ENCODE measurements at places on chromosomes 16 and 17. TPM values are rescaled to one million over a fixed set of nuclear protein-coding genes. Genes with fewer than 3 reads are reported as not detected.

- DNase-seq: no peak
These were observed 14.3 kb downstream of the STAT3 start for GRCh38 chr17:42373896-42374295.

The SDF2 gene
- total RNA-seq: 37.7 TPM

DNA sequence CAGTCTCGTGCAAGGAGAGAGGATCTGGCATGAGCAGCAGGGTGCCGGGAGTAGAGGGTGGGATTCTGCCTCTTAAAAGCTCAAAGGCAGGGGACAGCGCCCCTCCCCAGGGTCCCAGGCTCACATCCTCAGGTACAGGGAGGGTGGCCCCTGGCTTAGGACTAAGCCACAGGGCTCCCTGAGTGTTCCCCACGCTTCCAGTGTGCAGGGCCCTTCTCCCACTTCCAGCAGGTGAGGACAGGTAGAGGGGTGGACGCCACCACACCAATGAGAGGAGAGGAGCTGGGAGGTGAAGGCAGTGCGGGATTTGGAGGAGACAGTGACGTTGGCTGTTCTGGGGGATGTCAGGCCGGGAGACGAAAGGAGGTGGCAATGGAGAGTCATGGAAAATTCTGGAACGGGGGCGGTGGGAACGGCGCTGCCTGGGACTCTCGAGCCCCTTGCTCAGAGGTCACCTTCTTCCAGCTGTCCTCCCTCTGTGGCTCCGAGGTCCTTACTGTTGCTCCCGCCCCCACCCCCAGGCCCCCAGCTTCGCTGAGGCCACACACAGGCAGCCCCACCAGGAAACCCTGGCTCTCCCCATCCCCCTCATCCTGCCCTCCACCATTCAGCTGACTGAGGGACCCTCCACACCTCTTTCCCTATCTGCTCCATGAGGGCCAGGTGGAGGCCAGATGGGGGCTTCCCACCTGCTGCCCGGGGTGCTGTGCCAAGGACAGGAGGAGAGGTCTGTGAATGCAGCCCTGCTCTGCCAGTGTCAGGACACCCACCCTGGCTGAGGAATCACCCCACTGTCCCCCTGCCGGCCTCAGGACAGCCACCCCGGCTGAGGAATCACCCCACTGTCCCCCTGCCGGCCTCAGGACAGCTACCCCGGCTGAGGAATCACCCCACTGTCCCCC lies 57.7 kb upstream of the ACSF3 start:
- no peak for DNase-seq

DNA sequence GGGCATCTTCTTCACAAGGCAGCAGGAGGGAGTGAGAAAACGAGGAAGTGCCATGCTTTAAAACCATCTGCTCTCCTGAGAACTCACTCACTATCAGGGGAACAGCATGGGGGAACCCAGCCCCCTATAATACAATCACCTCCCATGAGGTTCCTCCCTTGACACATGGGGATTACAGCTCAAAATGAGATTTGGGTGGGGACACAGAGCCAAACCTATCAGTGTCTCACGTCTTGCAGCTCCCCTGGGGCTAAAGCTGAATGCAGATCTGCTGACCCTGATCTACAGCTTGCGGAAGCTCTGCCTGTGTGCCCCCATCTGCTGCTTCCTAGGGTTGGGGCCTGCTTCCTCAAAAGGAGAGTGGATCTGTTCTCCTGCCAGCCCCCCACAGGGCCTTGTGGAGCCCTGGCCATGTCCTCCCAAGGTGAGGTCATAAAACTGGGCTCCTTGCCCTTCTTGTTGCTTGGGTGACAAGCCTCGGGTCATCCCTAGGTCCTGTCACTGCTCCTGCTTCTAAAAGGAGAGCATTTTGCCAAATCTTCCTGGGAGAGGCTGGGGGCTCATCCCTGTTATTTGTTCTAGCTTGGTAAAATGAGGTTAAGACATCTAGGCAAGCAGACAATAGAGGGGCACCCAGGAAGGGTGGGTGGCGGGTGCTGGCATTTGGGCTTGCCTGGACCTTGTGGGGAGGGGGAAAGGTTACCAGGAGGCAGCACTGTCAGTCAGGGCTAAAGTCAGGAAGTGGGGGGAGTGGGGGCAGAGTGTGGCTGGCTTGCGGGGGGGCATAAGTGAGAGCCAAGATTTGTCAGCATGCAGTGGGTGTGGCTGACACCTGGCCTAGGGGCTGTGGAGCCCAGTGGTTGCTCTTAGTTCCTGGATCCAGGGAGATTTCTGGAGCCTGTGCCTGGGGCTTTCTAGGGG lies 16.0 kb downstream of the KRT33A start:
- no peak for DNase-seq

The KRT25 gene
- not detected for total RNA-seq

DNA sequence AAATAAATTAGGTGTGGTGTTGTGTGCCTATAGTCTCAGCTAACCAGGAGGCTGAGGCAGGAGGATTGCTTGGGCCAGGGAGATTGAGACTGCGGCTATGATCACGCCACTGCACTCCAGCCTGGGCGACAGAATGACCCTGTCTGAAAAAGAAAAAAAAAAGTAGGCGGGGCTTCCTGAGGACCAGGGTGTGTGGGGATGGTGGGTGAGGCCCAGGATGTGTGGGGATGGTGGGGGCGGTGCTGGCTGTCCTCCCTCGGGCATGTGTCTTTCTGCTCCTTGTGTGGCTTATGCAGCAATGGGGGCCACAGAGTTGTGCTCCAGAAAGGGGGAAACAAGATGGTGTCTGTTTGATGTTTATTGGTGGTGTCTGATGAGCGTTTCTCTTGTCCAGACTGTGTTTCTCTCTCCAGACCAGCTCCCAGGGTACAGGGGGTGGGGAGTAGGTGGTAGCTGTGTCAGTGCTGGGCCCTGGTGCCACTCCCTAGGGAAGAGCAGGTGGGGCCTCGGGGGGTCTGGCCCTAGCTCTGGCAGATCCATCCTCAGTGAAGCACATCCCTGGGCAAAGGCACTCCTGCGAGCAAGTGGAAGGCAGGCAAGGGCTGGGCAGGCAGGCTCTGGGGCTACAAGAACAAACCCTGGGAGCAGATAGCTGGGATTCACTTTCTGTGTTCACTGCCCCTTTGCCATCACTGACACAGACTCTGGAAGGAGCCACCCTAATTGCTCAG lies 2.3 kb downstream of the LCAT start:
- DNase-seq: no peak

The KRT23 gene
- 1.5 TPM for total RNA-seq

GRCh38 chr17:18041776-18042175 lies 2.6 kb downstream of the GID4 start:
- peak; percentile 82 for DNase-seq

GRCh38 chr16:50152351-50152806 lies 727 bp upstream of the TENT4B start:
- DNase-seq: peak; percentile 40

- peak; percentile 31 for DNase-seq
These were observed 104.8 kb downstream of the CYB561 start for GRCh38 chr17:63341276-63341675.

The GNAO1 gene
- 0.21 TPM for total RNA-seq

GRCh38 chr17:4759776-4760236 lies 11.9 kb upstream of the TM4SF5 start:
- DNase-seq: no peak

The SLC2A4 gene
- total RNA-seq: not detected

DNA sequence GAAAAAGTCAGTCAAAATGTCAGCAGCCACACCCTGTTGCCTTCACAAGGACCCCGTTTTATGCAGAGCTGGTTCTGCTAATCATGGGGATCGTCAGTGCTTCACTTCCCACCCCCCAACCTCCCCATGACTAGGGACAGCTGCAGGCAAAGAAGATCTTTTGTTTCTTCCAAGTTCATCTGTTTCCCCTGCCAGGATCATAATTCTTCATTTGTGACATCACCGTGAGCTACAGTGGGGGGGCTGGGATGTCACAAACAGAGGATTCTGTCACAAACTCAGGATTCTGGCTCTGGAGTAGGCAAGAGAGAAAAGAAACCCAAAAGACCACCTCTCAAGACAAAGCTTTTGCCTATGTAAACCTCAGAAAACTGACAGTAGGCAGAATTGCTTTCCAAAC lies 24.7 kb downstream of the DNAJC7 start:
- DNase-seq: no peak

The TPSB2 gene
- total RNA-seq: not detected

- no peak for DNase-seq
These were observed 90.8 kb downstream of the SHISA6 start for GRCh38 chr17:11331547-11332513.

- DNase-seq: no peak
These were observed 18.1 kb upstream of the DHX40 start for GRCh38 chr17:59547131-59547915.

The MPV17L gene
- 7.8 TPM for total RNA-seq

GRCh38 chr17:35560703-35561102 lies at the start of gene SLFN14:
SLFN14 (minus strand) TSS chr17:35560819; CDS start chr17:35558062, 2,757 bp downstream.
- DNase-seq: no peak

DNA sequence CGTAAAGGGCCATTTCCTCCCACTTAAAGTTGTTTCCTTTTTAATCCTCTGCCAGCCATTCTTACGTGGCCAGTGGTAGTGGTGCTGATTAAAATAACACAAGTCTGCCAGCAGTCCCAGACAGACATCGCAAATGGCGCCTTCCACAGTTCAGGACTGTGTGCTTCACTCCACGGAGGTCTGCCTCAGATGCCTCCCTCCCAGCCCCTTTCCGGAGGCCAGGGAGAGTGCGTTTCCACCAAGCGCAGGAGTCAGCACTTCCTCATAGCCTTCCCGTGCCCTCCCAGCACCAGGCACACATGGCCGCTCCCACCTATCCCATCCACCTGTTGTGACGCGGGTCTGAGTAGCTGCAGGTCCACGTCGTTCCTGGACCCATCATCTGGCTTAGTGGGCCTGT lies 205.6 kb downstream of the RPTOR start:
- no peak for DNase-seq

The OSGIN1 gene
- total RNA-seq: 3.3 TPM

- peak; percentile 11 for DNase-seq
These were observed 2.2 kb downstream of the ZNF276 start for GRCh38 chr16:89723279-89724250.

DNA sequence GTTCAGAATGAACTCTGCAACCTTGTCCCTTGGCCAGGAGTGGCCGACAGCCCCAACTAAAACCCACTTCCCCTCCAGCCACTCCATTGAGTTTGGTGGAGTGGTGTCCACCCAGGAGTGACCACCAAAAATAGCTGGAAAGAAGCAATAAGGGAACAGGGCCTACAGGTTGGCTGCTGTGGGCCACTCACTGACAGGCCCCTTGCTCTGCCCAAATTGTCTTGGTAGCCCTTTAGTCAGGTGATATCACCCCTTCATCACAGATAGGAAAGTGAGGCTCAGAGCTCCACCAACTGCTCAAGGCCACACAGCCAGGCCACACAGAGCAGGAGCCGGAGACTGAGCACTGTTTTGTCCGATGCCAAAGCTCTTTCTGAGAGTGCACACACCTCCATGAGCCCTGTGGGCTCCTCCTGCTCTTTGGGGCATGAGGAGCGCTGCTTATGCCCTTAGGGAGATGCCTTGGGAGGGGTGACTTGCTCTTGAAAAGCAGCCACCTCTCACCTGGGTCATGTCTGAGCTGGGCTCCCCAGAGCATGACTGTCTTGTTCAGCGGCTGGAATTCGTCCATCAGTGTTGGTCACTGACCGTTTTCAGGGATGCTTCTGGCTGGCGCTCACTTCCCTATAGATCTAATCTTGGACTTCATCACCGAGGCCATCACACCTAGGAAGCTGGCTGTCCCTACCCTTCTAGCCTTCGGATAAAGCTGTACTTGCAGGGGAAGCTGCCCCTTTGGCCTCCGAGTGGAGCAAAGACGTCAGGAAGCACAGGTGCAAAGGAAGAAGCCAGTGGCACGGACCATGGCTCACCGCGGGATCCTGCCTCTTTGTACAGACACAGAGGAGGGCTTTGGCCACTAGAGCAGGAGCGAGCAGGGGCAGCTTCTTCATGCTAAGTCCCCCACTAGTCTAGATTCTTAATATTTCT lies 186.0 kb upstream of the ZNF469 start:
- DNase-seq: no peak

GRCh38 chr16:50146479-50147435 lies 6.3 kb upstream of the TENT4B start:
- DNase-seq: peak; percentile 12

DNA sequence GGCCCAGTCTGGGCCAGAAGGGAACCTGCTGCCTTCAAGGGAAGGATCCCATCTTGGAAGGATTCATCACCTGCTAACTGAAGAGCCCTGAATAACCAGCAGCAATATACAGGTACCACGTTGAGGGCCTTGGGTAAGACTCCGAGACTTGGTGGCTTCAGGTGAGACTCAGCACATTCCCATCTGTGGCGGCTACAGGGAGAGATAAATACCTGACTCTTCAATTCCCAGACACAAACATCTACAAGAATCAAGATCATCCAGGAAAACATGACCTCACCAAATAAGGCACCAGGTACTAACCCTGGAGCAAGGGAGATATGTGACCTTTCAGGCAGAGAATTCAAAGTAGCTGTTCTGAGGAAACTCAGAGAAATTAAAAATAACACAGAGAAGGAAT lies 99.5 kb downstream of the DYNLRB2 start:
- DNase-seq: no peak

All from mammary epithelial cell (primary cell).